ENCODE measurements at places on chromosomes 12 and 14. TPM values are rescaled to one million over a fixed set of nuclear protein-coding genes. Genes with fewer than 3 reads are reported as not detected.

- DNase-seq, result no peak
These were observed 365.1 kb upstream of the DIO2 start for GRCh38 chr14:80576401-80576800.

- DNase-seq, result no peak
These were observed 146.1 kb downstream of the C12orf75 start for GRCh38 chr12:105476616-105477015.

Gene CCDC184
- total RNA-seq, result 1.6 TPM

Gene ULK1
- total RNA-seq, result 156 TPM

- DNase-seq, result no peak
These were observed 131.3 kb downstream of the PTPRO start for GRCh38 chr12:15453613-15454012.

Gene PLA2G1B
- not detected for total RNA-seq

GRCh38 chr12:20527417-20528163 is 159.3 kb downstream of the PDE3A start:
- DNase-seq, result no peak

DNA sequence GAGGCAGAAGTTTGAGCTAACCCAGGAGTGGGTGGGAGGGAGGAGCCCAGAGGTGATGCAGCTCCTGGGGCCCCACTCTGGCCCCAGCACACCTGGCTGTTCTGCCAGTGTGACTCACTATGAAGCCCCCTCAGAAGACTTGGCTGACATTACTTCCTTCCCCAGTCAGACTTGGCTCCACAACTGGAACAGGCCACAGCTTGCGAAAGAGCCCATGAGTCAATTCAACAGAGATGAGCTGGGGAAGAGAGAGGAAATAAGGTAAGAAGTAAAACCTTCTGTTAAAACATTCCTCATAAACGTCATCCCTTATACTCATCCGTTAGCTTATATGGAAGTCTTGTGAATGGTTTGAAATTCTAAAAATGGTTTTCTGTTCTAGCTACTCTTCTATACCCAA is 245.9 kb downstream of the ADAMTS20 start:
- no peak for DNase-seq

DNA sequence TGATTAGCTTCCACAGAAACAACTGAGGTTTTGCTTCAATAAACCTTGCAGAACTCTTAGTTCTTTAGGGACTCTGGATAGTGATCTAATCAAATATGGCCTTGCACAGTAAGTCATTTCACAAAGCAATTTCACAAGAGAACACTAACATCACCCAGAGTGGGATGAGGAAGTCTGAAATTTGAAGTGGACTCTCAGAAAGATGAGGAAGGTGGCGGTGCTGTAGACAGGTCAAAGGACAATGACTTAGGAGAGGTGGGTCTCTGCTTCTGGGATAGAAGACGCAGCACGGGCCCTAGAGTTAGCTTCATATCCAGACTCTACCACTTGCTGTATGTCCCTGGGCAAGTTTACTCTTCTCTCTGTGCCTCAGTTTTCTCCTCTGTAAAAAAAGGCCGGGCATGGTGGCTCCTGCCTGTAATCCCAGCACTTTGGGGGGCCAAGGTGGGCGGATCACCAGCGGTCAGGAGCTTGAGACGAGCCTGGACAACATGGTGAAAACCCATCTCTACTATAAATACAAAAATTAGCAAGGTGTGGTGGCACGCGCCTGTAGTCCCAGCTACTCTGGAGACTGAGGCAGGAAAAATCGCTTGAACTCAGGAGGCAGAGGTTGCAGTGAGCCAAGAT is 18.9 kb downstream of the FOS start:
- DNase-seq, result no peak

Gene MYF6
- not detected for total RNA-seq

GRCh38 chr14:75375983-75376382 is 51.8 kb upstream of the JDP2 start:
- DNase-seq, result no peak

DNA sequence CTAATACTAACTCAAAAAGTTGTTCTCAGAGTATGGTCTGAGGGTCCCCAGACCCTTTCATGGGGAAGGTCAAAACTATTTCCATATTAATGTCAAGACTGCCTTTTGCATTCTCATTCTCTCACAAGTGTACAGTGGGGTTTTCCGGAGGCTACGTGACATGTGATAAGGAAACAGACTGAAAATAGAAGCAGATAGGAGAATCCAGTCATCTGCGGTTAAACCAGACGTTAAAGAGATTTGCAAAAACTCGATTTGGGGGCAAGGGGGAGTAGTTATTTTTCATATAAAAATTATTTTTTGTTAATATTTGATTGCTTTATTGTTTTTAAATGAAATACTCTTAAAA is 1.0 kb upstream of the NAP1L1 start:
- no peak for DNase-seq

GRCh38 chr12:104181313-104181712 is 34.3 kb upstream of the TXNRD1 start:
- DNase-seq, result no peak

DNA sequence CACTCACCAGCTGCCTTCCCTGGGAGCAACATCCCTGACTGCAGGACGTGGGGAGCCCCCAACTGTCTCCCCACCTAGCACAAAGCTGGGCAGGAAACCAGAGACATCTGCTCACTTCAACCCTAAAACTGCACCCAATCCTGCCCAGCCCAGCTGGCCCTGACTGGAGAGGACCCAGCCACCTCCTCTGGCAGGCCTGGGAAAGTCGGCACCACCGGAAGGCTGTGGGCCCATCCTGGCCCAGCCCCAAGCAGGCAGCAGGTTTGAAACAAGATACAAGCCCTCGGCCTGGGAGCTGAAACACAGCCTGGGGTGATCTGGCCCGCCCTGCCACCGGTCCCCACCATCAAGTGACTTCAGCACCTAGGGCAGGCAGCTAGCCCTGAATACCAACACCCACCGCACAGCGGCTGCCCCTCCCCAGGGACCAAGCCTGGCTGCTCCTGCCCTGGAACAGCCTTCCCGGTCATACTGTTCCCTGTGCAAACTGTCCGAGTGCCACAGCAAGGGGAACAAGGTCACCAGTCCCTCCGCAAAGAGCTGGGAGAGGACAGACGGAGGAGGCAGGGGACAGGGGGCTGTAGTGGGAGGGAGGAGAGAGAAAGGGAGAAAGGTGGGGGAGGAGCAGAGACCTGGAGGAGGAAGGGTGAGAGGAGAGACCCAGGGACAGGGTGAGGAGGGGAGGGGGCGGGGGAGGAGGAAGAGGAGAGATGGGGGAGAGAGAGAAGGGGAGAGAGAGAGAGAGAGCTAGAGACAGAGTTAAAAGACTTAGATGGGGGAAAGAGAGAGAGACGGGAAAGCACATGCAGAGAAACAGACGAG is 115.7 kb downstream of the RFLNA start:
- no peak for DNase-seq

Gene RARG
- 29.8 TPM for total RNA-seq

DNA sequence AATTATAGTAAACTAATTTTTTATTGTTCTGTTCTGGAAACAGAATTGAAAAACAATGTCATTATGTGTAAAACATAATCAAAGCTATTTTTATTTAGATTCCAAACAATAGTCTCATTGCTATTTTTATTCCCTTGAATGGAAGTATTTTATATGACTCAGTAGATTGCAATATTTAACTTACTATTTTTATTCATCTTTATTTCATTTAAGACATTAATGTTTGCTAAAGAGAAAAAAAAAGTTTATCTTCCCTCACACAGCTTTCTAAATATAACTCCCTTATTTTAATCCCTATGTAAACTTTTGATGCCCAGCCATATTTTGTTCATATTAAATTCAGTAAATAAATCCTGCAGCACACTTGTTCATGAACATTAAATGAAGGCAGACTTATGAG is 622.4 kb downstream of the SLC6A15 start:
- no peak for DNase-seq

DNA sequence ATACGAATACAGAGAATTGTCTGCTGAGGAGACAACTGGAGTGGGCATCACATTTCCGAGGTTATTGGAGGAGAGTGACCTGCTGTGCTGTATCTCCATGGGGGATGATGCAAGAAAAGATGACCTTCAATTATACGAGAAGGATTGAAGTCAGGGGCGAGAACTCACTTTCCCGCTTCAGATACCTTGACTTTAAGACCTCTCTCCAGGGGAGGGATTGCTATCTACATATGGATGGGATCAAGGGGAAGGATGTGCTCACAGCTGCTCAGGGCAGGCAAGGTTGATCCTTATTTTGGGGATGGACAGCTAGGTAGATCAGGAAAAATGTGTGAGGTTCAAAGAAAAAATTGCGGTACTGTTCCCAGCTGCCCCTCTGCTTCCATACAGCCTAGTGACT is 24.4 kb downstream of the NEUROD4 start:
- no peak for DNase-seq

- DNase-seq, result no peak
These were observed 105.7 kb downstream of the PLEKHA5 start for GRCh38 chr12:19234981-19235871.

- DNase-seq, result no peak
These were observed 505.2 kb downstream of the BCL11B start for GRCh38 chr14:98766818-98767217.

- no peak for DNase-seq
These were observed 17.2 kb downstream of the WSCD2 start for GRCh38 chr12:108146035-108146893.
